ENCODE measurements at places on chromosomes 12 and 14.

GRCh38 chr12:67148265-67148664 lies 120.9 kb upstream of the CAND1 start:
- DNase-seq: no peak

DNA sequence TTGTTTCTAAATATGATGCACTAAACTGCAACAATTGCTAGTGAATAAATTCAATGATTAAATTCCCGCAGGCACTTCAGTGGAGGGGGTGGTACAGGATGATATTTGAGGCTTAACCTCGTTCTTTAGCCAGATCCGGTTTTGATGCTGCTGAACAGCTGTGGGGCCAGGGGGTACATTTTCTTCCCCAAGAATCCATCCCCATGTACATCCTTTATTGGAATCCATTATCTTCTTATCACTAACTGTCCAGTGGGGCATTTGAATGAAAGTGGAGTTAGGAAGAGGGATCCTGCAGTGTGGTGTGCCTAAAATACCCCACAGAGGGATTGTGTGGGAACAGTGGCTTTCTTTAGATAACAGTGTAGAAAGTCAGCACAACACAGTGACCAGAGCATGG lies 45.2 kb upstream of the OASL start:
- DNase-seq: no peak

DNA sequence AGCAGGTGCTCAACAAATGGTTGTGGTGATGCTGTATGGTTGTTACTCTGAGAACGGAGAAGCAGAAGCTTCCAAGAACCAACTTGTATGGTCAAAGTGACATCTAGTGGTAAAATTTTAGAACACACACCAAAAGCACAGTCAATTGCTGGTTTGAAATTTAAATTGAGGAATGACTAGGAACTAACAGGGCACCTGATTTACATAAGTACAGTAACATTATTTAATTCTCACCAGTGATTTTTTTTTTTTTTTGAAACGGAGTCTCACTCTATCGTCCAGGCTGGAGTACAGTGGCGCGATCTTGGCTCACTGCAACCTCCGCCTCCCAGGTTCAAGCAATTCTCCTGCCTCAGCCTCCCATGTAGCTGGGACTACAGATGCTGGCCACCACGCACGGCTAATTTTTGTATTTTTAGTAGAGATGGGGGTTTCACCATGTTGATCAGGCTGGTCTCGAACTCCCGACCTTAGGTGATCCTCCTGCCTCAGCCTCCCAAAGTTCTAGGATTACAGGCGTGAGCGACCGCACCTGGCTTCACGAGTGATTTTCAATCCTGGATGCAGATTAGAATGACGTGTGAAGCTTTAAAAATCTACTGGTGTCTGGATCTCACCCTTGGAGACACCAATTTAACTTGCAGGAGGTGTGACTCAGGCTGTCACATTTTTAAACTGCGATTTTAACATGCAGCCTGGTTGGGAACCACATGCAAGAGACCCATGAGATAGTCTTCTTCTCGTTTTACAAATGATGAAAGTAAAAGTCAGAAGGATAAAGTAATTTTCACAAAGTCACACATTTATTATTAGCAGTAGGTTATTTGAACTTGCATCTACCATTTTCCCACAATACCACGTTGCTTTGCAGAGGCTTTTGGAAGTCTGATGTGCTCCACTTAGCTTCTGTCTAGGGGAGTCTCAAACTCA lies 14.1 kb upstream of the NUMB start:
- DNase-seq: peak; percentile 77

- DNase-seq: no peak
Observed at GRCh38 chr12:66664076-66664475, 14.8 kb downstream of the GRIP1 start.

DNA sequence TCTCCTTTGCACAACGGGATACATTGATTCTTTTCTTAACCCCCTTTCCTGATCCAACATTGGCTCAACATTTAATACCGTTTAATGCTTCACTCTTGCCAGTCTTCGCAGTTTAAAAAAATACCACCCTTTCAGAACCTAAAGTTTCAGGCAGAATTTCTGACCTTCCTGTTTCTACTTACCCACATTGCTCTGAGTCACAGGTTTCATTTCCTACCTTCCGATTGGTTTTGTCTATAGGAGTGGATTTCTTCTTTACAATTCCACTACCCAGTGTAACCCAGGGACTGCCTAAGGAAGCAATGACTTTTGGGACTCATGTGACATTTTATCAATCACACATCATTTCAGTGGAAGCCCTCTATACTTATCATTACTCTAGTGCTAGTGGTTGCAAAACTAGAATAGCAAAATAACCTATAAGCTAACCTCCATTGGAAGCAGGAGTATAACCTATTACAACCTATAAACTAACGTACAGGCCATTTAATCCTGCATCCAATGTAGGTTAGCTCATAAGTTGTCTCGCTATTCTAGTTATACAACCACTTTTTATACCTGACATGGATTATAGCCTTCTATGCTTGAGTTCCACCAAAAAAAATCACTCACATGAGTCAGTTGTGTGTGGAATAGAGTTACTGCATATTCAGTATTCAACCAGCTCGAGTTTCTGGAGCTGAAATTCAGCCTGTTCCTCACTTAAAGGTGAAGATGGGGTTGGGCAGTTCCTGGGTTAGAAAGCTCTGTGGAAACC lies 64.9 kb upstream of the KITLG start:
- DNase-seq: no peak

GRCh38 chr12:103858953-103859601 lies 18.0 kb upstream of the NT5DC3 start:
- no peak for DNase-seq

- no peak for DNase-seq
Observed at GRCh38 chr12:26198742-26199141, 3.4 kb downstream of the SSPN start.

GRCh38 chr12:49094975-49095365 lies 369 bp upstream of the DHH start:
- DNase-seq: no peak

DNA sequence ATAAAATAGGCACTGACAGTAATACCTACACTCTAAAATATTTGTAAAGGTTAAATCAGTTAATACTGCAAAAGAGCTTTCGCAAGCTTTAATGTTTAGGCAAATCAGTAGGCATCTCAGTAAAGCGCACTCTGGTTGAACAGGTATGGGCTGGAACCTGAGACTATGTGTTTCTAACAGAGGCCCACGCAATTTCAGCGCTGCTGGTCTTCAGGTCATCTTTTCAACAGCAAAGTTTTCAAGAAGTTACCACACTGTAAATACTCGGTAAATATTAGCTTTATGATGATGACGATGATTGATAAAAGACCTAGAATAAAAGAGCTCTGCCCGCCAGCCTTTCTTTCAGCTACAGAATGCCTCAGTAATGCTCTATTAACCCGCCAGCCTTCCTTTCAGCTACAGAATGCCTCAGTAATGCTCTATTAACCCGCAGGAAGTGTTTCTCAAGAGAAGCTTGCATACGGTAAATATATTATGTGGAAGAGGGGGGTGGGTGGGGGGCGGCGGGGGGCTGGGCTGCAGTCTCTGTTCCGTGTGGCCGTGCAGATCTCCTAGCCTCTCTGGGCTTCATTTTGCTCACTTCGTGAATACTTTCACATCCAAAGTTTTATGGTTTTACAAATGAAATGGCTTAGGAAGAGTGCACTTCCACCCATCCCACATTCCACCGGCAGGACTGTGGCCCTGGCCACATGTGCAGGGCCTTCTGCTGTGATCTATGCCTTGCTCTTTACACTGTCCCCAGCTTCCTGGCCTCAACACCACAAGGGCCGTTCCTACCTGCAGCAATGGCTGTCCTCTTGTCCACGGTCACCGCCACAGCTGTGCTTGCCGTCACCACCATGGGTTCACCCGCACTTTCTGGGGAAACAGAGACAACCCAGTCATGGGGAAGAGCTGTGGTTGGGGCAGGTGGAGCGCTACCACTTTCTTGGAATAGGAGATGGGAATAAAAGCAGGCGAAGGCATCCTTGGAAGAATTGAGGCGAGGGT lies 19.9 kb downstream of the LRTM2 start:
- DNase-seq: no peak

DNA sequence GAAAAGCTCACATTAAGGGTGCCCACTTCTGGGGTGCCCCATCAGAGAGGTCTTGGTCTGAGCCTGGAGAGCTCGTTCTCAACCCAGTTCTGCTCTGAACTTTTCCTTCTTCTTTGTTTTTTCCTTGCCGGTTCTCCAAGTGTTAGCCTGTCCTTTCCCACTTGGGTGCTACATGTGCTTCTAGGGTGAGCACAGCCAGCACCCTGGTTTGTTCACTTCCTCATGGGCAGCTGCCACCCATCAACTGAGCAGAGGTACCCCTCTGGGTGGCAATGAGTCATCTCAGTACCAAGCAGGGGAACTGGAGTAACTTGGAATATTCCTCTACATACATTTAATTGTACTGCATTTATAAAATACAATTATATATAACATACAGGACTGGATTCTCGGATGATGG lies 3.9 kb upstream of the SYNE3 start:
- DNase-seq: no peak
